ENCODE measurements at places on chromosomes 3 and 15. TPM values are rescaled to one million over a fixed set of nuclear protein-coding genes. Genes with fewer than 3 reads are reported as not detected.

DNA sequence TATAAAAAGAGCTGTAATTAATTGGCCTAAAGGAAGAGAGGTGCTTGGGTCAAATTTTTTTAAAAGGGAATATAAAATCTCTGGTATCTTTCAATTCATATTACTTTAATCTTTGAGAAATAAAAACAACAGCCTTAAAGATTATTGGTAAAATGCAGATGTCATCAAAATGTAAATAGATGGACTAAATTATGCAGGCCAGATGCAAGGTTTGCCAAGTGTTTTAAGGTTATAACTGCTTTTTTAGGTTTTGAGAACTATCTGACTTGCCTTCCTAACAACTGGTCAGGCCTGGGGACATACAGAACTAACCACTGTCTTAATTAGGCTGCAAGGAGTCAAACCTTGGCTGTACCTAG, 20.0 kb upstream of the OR5H1 start:
- DNase-seq, result no peak

GRCh38 chr15:47720555-47720954, 3.2 kb downstream of the SEMA6D start:
- no peak for DNase-seq

DNA sequence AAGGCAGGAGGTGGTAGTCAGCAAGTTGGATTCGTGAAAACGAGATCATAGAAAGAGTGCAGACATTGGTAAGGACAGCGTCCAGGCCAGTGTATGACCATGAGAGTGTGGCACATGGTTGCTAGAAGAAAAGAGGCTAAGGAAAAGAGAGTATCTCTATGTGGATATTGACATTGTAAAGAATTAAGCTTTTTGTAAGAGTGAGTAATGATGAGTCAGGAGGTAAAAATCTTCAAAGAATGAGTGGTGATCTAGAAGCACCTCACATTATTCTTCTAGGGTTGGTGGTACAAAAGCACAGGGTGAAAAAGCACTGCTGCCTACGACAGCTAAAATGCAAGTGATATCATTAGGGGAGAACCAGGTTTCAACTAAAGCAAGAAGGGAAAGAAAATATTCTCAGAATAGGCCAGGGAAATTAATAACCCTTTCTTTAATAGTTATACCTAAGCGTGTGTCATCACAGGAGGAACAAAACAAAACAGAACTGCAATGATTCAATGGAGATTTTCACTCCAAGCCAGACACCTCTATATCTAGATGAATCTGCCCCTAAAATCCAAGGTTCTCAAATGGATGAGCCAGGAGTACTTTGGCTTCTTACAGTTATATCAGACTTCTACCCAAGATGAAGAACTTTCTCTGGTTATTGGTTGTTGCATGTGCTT, 884.7 kb downstream of the NAALADL2 start:
- DNase-seq, result no peak

The TRIM71 gene
- total RNA-seq, result 68.4 TPM

The NBEAL2 gene
- 62.4 TPM for total RNA-seq

GRCh38 chr3:148820361-148821245, 7.0 kb upstream of the CPB1 start:
- peak; percentile 6 for DNase-seq

The NCEH1 gene
- 10.1 TPM for total RNA-seq

The SETD5 gene
- total RNA-seq, result 140 TPM

GRCh38 chr15:62545467-62546227, 380.6 kb upstream of the C2CD4B start:
- no peak for DNase-seq

DNA sequence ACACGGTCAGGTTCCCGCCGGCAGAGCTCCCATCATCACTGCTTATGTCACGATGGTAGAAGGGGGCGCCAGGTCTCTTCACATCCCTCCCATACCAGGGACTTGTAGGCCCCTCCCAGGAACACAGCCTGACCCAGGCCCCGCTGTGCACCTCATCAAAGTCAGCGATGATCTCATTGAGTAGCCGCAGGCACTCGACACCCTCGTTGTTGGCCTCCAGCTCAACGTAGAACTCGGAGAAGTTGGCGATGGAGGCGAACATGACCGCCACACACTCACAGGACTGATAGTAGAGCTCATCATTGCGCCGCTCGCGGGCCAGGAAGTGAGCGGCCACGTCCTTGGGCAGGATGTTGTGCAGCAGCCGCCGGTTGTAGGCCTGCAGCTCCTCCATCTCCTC, 89.2 kb downstream of the SEC22A start:
- no peak for DNase-seq

GRCh38 chr3:71955240-71956068, 170.5 kb upstream of the PROK2 start:
- DNase-seq, result peak; percentile 45

DNA sequence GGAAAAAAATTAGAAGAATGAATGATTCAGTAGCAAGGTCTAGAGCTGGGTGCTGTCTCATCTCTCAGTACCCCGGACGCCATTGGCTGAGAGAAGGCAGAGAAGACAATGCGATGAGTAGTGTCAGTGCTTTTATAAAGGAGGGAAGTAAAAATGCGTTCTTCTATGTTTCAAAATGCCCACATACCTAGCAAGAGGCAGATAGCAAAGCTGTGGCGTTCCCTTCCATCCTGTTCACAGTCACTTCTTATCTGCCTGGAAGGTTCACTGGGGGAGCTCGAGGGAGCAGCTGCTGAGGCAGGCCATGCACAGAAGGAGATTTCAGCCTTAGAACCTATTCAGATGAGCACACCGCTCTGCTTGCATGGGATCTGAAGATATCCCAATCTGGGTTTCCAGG, 234.0 kb downstream of the RPLP1 start:
- DNase-seq, result no peak

DNA sequence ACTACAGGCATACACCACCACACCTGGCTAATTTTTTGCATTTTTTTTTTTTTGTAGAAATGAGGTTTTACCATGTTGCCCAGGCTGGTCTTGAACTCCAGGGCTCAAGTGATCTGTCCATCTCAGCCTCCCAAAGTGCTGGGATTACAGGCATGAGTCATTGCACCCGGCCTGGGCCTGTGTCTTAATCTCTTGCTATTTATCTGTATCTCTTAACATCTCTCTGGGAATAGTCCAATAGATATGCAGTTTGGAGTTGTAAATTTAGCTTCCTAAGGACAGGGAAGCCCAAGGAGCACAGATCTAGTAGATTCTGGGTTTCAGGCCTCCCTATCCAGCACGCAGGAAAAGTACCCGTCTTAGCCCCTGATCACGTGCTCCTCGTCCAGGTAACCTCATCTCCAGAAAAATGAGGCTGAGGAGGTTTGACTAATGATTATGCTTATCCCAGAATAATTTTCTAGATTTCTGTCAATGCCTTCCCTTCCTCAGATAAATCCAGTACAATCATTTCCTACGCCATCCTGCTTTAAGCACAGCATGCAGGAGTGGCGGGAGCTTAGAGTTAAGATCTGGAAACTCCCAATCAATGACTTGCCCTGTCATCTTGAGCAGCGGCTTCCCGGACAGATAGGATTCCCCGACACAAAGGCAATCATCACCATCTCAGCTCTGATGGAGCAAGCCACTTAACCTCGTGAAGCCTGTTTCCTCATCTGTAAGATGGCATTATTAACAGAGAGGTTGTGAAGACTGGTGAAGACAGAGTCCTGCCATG, 12.3 kb upstream of the CTDSPL start:
- no peak for DNase-seq

GRCh38 chr15:89489376-89489775, 7.0 kb downstream of the RHCG start:
- no peak for DNase-seq

GRCh38 chr3:53591646-53592045, 97.2 kb downstream of the CACNA1D start:
- DNase-seq, result no peak

DNA sequence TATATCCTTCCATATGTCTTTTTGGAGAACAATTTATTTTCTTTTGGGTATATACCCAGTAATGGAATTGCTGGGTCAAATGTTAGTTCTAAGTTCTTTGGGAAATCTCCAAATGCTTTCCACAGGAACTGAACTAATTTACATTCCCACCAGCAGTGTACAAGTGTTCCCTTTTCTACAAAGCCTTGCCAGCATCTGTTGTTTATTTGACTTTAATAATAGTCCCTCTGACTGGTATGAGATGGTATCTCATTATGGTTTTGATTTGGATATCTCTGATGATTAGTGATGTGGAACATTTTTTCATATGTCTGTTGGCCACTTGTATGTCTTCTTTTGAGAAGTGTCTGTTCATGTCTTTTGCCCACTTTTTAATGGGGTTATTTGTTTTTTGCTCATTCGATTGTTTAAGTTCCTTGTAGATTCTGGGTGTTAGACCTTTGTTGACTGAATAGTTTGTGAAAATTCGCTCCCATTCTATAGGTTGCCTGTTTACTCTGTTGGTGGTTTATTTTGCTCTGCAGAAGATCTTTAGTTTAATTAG, 48.4 kb downstream of the TMEM45A start:
- DNase-seq, result no peak

- peak; percentile 57 for DNase-seq
These were observed 178.8 kb downstream of the KLHL25 start for GRCh38 chr15:85615930-85616329.

DNA sequence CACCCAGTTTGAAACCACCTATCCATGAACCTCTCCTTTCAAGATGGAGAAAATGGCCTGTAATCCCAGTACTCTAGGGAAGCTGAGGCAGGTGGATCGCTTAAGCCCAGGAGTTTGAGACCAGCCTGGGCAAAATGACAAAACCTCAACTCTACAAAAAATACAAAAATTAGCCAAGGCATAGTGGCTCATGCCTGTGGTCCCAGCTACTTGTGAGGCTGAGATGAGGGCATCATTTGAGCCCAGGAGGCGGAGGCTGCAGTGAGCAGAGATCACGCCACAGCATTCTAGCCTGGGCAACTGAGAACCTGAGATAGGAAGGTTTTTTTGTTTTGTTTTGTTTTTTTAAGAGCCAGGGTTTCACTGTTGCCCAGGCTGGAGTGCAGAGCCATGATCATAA, 5.4 kb downstream of the TKT start:
- DNase-seq, result no peak

The CAMP gene
- total RNA-seq, result not detected

DNA sequence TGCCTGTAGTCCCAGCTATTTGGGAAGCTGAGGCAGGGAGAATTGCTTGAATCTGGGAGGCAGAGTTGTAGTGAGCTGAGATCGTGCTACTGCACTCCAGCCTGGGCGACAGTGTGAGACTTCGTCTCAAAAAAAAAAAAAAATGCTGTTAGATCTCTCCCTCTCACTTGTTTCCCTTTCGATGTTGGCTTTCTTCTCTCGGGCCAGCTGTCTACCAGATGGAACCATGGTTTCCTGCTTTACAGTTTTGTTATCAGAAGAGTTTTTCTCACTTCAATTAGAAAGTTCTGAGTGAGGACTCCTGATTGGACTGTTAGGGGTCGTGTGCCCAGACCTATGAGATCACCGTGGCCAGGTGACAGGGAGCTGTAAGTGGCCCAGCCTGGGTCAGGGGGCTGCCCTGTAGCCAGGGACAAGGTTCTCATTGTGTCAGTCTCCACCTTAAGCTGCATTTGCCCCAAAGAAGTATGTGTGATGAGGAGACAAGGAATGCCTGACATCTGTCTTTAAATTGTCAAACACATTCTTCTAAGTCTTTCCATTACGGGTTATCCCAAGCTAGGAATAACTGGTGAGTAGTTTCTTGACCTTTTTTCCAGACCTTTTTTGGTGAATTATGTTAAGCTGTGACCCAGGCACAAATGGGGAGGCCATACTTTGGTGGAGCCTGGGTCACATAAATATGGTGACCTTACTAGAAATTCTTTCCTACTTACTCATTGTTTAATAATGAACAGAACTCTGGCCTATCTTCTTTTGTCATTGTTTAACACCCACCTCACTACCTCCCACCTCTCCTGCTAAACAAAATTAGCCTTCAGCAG, 25.2 kb downstream of the SNAPC5 start:
- peak; percentile 73 for DNase-seq

GRCh38 chr3:70603103-70603502, 290.7 kb upstream of the MDFIC2 start:
- no peak for DNase-seq

- DNase-seq, result no peak
These were observed 57.3 kb downstream of the ARNT2 start for GRCh38 chr15:80461356-80462095.

The SH3GL3 gene
- not detected for total RNA-seq

The CLDN1 gene
- total RNA-seq, result 39.3 TPM

DNA sequence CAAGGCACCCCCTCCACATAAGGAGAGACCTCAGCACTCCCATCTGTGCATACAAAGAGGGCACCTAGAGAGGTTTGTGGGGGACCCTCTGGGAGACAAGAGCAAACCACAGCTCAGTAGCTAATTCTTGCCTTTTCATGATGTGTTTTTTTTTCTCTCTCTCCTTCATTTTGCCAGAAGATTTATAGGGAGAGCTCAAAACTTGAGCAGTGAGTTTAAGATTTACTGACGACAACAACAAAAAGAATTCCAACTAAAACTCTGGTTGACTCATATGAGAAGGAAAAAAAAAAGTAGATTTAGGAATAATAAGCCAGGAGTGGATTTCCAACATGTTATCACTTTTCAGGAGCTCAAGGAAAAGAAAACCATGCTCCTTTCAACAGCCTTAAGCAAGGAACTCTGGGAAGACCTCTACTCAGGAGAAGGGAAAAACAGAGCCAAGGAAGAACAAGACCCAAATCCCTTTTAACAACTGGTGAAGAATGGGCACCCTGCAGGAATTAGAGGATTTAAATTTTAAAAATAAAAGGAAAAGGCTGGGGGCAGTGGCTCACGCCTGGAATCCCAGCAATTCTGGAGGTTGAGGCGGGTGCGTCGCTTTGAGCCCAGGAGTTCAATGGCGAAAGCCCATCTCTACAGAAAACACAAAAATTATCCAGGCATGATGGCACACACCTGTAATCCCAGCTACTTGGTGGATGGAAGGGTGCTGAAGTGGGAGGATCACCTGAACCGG, 58.2 kb upstream of the RAD18 start:
- no peak for DNase-seq

The ADAM10 gene
- total RNA-seq, result 168 TPM

- no peak for DNase-seq
These were observed 486 bp downstream of the LSG1 start for GRCh38 chr3:194671511-194671899.

The SNX22 gene
- total RNA-seq, result 1.2 TPM

GRCh38 chr3:42804831-42805132, 492 bp upstream of the HIGD1A start:
- no peak for DNase-seq
